Hematopoietic multipotent progenitor cell treated with erythropoietin and hydrocortisone succinate and interleukin-3 and kit ligand, for 6 days (in vitro differentiated cells): ENCODE measurements at places on chromosomes 2 and 18.

- DNase-seq, result no peak
Observed at GRCh38 chr2:172964511-172965139, 111.0 kb upstream of the MAP3K20 start.

GRCh38 chr18:713135-713490 lies 683 bp upstream of the ENOSF1 start:
- DNase-seq, result no peak

DNA sequence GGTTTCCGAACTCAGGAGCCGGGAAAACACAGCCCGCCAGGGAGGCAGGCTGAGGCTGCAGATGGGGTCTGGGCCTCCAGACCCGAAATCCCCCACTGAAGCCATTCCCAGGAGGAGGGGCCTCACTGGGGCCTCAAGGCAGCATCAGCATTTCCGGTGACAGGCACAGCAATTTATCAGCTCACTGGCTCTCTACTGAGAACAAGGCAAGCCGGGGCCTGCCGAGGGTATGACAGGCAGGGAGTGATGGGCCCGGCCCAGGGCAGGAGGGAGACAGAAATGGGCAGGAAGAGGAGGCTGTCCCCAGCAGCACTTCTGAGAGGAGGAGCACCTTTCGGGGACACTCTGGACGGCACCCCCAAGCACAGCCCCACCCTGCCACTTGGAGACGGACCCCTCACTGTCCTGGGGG lies 12.5 kb downstream of the SDC1 start:
- DNase-seq, result no peak

DNA sequence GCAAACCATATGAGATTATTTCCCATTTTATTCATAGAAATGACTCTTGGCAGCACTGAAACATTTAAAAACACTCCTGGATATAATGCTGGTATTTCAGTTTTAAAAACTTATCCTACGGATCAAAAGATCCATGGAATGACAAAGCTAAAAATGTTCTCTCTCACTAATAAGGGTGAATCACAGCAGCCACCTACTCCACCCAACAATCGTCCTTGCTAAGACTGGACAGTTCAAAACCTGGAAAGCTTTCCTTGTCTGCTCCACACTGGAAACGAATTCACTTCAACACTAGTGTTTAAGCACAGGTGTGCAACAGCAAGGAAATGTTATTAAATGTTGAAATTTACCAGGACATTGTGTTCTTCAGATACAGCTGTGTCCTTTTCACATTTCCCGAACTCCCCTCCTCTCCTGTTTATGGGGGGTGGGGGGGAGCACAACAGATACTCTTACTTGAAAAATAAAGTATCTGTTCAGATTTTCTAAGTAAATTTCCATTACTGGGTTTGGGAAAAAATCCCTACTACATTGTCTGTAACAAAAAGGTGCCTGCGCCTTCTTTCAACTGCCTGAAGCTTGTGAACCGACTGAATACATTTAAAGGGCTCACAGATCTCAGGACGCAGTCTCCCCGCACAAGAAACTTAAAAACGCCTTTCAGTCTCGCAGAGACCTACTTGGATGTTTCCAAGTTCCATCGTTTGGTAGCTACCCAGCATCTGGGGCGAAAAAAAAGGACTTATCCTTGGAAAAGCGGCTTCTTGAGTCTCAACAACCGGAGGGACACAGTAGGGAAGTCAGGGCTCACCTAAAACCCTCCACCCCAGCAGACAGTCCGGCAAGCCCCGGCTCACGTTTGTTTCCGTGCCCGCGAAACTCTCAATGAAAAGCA lies 1.3 kb downstream of the YWHAQ start:
- peak; percentile 40 for DNase-seq

- no peak for DNase-seq
Observed at GRCh38 chr2:134453476-134453875, 199.6 kb downstream of the MGAT5 start.
